Cerebellar cortex (tissue), 1 donor: ENCODE measurements at places on chromosomes 1 and 21.

DNA sequence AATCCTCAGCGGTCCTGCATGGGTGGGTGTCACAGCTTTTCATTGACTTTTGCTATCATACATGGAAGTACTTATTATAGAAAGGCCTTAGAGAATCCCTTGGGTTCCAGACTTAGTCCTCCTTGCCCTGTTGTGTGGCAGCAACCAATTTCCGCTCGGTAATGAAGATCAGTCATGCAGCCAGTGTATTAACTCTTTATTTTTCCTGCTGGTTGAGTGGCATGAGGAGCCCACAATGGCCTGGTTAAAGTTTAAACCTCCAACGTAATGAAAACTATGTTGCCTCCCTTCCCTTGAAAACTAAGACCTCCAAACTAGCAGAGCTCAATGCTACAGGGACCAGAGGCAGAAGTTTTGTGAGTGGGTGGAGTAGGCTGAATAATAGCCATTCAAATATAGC lies 20.0 kb downstream of the CITED4 start:
- no peak for DNase-seq

- DNase-seq, result no peak
Observed at GRCh38 chr1:183645531-183645930, 7.6 kb downstream of the APOBEC4 start.

DNA sequence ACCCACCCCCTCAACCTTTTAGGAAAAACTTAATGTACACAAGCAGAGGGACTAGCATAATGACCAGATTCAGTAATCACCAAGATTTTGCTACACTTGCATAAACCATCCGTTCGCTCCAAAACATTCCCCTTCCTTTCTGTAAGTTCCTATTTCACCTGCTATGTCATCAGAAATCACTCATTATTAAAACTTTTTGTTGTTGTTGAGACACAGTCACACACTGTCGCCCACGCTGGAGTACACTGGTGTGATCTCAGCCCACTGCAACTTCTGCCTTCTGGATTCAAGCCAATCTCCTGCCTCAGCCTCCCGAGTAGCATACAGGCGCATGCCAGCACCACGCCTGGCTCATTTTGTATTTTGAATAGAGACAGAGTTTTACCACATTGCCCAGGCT lies 3.4 kb downstream of the MRPL20 start:
- no peak for DNase-seq

- no peak for DNase-seq
Observed at GRCh38 chr21:15749861-15750159, 20.0 kb downstream of the USP25 start.

DNA sequence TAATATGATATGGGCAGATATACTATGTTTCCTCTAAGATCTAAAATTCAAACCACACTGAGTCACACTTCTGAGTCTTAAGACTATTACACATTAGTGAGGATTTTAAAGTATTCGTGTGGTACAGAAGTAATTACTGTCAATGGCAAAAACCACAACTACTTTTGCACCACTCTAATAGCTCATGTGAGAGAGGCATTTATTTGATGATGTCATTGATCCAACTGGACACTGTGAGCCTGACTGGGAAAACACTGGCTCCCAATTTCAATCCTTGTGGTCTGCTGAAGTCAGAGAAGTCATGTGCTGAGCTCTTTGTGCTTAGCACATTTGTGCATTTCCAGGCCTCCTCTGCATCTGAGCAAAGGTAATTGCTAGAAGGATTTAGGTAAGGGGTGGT lies 377.8 kb downstream of the USH2A start:
- no peak for DNase-seq

DNA sequence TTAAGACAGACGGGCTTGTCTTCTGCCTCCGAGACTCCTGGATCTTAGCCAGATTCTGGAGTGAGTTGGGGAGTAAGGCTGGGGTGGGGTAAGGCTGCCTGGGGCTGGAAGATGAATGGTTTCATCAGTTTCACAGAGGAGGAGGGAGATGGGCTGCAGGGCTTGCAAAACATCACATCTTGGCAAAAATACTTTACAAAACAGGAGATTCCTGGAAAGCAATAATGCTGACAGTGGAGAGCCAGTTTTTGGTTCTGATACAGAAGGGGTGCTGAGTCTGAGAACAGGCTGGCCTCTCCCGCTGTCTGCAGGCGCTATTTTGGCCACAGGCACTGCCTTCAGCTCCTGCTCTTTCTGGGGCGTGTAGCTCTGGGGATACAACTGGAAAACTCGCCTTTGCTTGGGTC lies 83.4 kb upstream of the KCNE2 start:
- peak; percentile 84 for DNase-seq

DNA sequence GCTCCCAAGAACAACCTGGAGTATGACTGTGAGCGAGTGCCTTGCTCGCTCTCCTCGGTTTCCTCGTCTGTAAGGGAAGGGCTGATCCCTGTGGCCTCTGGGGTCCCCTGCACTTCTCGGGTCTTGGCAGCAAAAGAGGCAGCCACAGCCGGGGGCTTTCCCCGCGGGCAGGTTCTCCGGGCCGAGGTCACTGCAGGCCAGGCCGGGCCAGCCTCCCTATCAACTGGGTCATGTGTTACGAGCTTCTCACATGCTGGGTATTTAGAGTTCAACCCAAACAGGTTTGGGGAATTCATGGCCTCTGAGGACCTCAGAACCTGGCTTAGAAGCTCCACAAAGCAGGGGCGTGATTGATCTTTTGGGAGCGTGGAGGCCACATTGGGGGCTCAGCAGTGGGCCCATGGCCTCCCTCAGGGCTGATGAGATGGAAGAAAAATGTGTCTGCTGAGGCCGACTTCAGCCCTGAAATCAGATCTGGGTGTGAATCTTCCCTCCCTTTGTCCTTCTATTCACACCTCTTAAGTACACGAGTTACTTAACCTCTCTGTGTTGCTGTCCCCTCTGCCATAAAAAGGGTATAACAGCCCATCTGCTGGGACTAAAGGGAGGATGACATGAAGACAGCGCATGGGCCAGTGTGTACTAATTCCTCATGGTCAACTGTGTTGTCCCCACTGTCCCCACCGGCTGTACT lies 103.7 kb downstream of the PRDM2 start:
- no peak for DNase-seq

DNA sequence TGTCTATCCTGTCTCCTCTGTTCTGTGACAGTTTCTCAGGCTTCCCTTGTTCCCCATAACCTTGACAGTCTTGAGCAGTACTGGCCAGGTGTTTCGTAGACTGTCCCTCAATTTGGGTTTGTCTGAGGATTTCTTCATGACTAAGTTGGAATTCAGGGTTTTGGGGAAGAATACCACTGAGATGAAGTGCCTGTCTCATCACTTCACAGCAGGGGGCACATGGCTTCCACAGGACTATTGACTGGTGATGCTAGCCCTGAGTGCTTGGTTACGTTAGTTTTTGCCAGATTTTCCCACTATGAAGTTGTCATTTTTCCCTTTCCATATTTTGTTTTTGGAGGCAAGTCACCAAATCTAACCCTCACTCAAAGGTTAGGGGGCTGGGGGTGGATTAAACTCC lies 45.7 kb downstream of the CDCP2 start:
- no peak for DNase-seq

DNA sequence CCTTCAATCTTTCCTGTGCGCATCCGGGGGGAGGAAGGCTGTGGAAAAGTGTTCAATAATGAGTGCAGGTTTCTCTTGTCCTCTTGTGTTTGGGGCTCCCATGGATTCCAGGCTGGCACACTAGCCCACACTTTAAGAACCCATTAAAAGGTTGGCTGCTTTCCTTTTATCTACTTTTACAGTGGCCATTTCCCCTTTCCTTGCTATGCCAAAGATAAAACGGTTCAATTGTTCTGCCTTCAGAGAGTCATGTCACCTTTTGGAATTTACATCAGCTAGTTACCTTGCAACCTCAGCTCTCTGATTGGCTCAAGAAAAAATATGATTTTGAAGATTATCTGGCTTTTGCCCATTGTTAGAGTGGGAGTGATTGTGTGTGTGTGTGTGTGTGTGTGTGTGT lies 182.3 kb downstream of the SDCCAG8 start:
- DNase-seq, result no peak

DNA sequence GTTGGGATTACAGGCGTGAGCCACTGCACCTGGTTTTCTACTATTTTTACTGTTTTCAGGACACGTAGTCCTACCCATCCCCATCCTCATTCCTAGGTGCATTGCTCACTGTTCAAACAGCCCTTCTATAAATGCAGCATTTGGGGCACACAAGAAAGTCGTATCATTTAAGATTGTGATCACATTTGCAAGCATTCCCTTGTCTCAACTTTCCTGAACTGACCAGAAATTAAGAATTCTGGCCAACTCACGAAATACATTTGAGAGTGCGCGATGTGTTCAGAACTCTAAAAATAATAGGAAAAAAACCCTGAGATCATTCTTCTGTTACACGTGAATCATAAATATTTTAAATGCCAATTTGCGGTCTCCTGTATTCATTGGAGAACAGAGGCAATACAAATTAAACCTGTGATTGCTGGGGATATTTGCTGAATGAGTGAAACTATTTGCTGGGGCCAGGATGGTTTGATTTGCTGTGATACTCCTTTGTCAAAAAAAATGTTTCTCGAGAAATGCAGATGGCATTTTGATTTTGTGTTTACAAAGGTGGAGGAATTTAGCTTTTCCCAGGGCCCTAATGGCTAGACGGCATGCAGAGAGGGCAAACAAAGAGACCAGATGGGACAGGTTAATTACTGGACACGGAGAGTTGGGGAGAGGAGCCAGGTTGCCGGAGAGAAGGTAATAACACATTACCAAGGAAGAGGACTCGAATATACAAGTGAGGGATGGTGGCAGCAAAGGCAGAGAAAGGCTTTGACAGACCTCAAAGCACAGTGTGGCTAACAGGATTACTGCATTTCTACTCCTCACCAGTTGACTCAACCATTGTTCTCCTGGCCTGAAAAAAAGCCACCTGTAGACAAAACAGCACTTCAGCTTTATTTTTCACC lies 38.4 kb downstream of the STPG1 start:
- peak; percentile 98 for DNase-seq

DNA sequence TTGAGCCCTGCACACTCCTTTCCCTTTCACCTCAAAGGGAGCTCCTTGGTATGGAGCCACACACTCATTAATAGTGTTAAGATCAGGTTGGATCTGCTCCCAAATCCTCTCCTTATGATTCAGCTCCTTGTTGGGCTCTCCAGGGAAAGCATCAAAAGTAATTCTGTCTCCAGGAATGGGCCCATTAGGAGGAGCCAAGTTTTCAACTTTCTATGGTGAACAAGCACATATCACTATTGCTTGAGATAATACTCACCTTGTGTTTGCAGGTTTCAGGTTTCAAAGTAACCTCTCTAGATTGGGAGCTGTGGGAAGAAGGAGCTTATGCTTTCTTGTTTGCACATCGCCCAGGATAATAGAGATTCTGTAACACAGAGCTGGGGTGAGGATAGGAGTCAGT lies 164.8 kb downstream of the TNFSF18 start:
- no peak for DNase-seq

- no peak for DNase-seq
Observed at GRCh38 chr1:25031601-25031965, 101.5 kb upstream of the RUNX3 start.

DNA sequence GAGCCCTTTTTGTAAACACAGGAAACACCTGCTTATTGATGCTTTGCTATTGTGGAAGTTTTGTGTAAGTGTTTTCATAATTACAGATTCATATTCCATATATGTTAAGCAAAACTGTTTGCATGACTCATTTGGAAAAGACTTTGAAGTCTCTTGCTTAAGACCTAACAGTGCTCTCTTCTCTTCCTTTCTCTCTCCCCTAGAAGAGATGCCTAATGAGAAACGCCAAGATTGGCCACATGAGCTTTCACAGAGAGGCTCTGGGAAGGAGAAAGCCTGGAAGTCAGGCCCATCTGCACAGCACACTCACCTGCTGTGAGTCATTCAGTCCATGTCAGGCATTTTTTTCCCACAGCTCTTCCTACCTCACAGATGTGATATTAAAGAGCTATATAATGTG lies 101.6 kb upstream of the PALMD start:
- DNase-seq, result no peak

DNA sequence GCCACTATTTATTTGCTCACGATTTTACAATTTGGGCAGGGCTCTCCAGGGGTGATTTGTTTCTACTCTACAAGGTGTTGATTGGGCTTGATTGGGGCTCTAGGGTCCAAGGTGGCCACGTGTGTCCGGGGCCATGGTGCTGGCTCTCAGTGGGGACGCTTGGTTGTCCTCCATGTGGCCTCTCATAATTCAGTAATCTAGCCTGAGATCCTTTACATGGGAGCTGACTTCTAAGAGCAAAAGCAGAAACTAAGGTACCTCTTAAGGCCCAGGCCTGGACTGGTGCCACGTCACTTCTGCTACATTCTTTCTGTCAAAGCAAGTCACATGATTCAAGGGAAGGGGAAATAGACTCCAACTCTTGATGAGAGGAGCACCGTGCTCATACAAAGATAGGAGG lies 8.1 kb upstream of the PSRC1 start:
- no peak for DNase-seq

DNA sequence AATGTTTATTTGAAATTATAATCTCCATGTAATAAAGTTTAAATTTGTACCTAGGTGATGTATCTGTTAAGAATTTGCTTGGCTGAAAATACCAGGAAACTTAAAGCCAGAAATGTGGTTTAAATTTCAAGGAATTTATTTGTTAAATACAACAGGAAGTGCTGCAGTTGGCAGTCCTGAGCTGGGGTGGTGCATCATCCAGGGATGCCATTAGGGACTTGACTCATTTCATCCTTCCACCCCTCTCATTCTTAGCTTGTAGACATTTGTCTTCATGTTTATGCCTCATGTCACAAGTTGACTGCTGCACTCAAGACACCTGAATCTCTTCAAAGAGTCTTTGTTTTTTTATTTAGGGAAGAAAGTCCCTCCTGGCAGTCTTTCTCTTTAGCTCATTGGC lies 175.9 kb downstream of the LHX8 start:
- DNase-seq, result no peak

DNA sequence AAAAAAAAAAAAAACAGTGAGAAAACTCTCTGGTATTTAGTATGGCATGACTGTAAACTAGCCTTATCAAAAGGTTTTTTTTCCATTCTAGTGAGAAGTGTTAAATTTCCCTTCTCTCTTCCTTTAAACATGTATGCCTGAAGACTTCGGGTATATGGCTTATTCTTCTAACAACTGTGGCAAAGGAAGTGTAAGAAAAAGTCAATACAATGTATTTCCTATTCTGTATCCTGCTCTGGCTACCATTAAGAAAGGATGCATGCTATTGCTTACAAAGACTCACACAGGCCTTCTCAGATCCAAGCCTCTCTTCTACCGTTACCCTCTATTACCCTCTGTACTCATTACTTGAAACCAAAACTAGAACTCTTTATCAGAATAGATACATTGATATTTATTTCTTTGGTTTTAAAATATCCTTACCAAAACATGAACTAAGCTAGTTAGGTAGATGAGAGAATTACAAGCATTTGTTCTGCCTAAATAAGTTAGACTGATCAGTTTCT lies 8.4 kb downstream of the CEPT1 start:
- DNase-seq, result no peak

GRCh38 chr1:202586018-202586821 lies 124.0 kb downstream of the SYT2 start:
- peak; percentile 48 for DNase-seq

DNA sequence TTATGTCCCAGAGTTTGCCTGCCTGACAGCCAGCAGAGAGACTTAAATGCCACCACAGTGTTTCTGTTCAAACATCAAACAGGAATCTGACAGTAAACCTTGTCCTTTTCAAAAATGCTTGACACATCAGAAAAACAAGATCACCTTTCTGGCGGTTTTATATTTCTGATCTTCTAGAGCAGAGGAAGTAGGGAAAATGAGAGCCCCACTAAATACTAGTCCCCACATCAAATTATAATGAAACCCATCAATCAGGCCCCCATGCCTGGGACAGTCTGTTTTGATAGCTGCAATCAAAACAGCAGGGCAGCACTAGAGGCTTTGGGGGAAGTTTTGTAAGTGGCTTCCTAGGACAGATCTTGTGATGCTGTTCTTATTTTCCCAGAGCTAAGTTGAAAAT lies 129.3 kb downstream of the CNIH3 start:
- no peak for DNase-seq

- no peak for DNase-seq
Observed at GRCh38 chr1:118160806-118161205, 24.2 kb downstream of the SPAG17 start.
